ENCODE measurements at places on chromosomes 1 and 21.

- no peak for DNase-seq
Observed at GRCh38 chr21:26965907-26966581, 844 bp downstream of the ADAMTS5 start.

GRCh38 chr1:67610450-67610849, 74.6 kb upstream of the GADD45A start:
- DNase-seq, result peak; percentile 3

DNA sequence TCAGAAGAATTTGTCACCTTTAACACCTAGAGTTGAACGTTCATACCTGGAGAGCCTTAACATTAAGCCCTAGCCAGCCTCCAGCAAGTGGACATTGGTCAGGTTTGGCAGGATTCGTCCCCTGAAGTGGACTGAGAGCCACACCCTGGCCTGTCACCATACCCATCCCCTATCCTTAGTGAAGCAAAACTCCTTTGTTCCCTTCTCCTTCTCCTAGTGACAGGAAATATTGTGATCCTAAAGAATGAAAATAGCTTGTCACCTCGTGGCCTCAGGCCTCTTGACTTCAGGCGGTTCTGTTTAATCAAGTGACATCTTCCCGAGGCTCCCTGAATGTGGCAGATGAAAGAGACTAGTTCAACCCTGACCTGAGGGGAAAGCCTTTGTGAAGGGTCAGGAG, 52.3 kb downstream of the UBE4B start:
- no peak for DNase-seq

GRCh38 chr1:193094112-193094511, 11.1 kb downstream of the GLRX2 start:
- no peak for DNase-seq

DNA sequence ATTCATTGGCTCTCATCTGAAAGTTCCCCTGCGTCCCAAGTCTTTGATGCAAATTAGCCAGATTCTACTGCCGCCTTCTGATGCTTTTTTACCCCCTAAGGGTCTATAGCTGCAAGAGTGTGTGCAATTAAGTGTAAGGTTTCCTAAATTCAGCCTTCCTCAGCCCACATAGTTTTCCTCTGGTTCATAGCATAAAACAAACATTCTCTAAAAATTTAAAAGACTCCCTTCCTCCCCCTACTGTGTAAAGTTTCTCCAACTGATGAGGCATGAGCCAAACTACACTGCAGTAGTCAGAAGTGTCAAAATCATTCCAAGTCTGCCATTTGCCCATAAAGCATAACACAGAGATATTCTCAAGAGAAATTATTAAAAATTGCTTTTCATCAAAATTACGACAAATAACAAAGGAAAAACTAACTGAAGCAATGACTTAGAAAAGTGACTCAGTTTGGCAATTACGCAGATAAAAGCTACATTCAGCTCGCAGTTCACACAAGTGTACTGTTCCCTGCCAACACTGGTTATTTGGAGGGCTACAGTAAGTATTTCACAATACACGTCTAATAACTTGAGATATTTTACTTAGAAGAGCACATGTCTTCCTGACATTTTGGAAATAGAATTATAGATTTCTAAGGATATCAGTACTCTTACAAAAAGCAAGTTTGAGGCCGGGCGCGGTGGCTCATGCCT, 15.4 kb downstream of the KCNH1 start:
- DNase-seq, result no peak

DNA sequence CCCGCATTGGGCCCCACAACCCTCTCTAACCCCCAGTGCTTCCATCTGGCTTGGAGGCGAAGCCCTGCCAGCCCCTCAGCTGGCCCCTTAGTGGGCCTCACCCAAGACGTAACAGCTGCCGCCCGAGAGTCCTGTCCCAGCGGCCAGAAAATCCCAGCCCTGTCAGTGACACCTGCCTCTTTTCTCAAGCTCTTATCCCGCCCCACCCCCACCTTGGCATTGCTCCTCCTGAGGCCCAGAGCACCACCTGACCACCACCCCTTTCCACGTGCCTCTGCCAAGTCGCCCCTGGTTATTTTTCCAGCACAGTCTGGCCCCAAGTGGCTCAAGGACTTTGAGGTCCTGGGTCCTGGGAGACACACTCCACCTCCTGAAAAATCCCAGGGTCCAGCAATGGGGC, 5.9 kb upstream of the CTRC start:
- DNase-seq, result no peak

GRCh38 chr1:29584776-29585175, 348.5 kb downstream of the PTPRU start:
- no peak for DNase-seq

DNA sequence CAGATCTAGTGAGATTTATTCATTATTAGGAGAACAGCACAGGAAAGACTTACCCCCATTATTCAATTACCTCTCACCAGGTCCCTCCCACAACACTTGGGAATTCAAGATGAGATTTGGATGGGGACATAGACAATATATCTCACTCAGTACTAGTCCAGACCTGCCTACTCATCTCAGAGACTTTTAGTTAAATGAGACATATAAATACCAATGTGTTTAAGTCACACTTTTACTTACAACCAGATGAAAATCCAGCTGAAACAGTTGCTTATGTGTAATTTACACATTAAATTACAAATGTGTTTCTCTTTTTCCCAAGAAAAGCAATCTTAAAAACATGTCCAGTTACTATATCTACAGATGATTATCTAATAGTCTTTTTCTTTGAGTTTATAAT, 1145.6 kb downstream of the KCNT2 start:
- no peak for DNase-seq

- no peak for DNase-seq
Observed at GRCh38 chr21:46095083-46095719, 2.7 kb upstream of the COL6A2 start.

DNA sequence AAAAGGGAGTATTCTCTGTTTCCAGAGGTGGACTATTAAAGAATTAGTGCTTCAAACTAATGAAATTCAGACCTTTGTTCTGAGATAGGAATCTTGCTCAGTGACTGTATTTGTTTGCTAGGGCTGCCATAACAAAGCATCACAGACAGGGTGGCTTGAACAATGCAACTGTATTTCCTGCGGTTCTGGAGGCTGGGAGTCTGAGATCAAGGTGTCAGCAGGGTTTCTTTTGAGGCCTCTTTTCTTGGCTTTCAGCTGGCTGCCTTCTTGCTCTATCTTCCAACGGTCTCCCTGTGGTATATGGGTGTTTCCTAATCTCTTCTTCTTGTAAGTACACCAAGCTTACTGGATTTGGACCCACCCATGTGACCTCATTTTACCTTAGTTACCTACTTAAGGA, 264.6 kb upstream of the PROX1 start:
- no peak for DNase-seq

GRCh38 chr1:8533124-8533523, 215.2 kb downstream of the SLC45A1 start:
- DNase-seq, result no peak

All from activated CD4-positive, alpha-beta T cell treated with anti-CD3 and anti-CD28 coated beads, Interleukin-2, Interleukin-6, amounts not matched to agents 100 ng/mL and 50 ng/mL, durations not matched to agents 16 hours and 8 hours (primary cell).